Cardiac fibroblast (primary cell): ENCODE measurements at places on chromosomes 2 and 18.
A peak's percentile ranks its signal among the peaks of the same experiment; 100 is the strongest.

- DNase-seq, result no peak
Measured at GRCh38 chr2:124610866-124611265, 585.8 kb downstream of the CNTNAP5 start.

- DNase-seq, result no peak
Measured at GRCh38 chr2:5391362-5391761, 300.8 kb upstream of the SOX11 start.

DNA sequence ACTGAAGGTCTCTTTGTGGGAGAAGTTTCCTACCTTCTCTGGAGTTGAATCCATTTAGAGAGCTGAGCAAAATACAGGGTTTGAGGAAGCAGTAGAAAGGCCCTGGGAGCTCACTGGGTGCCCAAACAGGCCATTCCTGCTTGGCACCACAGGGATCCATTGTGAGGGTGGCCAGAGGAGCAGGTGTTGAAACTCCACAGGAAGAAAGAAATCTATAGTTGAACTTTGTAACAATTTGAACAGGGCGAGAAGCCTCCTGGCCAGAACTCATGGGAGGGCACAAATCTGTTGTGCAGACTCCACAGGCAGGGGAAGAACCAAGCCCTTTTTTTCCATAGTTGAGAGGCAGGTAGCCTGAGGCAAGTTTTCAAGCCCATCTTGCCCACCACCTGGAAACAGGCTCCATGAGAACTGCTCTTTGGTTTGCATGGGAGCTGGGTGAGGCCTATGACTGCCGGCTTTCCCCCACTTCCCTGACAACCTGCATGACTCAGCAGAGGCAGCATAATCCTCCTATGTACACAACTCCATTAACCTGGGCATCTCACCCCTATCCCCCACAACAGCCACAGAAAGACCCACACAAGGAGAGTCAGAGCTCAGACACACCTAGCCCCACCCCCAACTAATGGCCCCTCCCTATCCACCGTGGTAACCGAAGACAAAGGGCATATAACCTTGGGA is 1053.0 kb downstream of the TSN start:
- DNase-seq, result no peak

- no peak for DNase-seq
Measured at GRCh38 chr2:12432985-12433625, 283.6 kb upstream of the TRIB2 start.

GRCh38 chr2:8076448-8077342 is 605.2 kb upstream of the ID2 start:
- no peak for DNase-seq

DNA sequence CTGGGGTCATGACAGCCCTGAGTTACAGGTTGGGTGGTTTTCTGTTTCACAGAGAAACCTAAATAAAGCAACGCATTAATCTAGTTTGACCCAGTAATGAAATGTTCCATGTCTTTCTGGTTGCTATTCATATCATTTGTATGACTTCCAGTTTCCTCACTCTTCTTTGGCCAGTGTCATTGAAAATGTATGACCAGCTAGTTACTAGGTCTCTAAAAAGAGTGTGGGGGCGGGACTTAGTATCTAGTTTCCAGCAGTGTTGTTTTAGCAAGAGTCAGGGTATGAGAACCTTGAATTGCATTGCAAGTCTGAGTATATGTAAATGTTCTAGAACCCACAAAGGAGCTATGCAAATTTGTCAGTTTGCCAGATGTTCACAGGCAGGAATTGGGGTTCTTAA is 47.7 kb downstream of the SLC9A2 start:
- DNase-seq, result no peak

DNA sequence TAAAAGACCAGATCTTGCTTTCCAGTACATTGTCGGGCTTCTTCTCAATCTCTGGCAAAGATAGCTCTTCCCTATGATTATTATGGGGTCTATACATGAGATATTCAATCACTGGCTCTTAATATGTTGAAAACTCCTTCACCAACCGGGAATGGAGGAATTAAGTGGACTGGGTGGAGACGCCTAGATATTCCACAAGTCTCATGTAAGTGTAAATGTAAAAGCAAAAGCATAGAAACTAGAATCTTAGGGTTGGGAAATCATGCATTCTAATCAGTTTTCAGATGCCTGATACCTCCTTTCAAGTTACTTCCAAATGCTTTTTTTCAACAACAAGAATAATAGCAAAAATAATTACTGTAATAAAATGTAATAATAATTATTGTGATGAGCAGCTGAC is 38.0 kb downstream of the DPP4 start:
- no peak for DNase-seq

GRCh38 chr2:48415836-48416515 is 114.0 kb upstream of the STON1 start:
- DNase-seq, result peak; percentile 62

- peak; percentile 15 for DNase-seq
Measured at GRCh38 chr18:46333431-46334135, 229.4 kb downstream of the HAUS1 start.

- DNase-seq, result no peak
Measured at GRCh38 chr18:59388817-59389216, 29.8 kb upstream of the LMAN1 start.

DNA sequence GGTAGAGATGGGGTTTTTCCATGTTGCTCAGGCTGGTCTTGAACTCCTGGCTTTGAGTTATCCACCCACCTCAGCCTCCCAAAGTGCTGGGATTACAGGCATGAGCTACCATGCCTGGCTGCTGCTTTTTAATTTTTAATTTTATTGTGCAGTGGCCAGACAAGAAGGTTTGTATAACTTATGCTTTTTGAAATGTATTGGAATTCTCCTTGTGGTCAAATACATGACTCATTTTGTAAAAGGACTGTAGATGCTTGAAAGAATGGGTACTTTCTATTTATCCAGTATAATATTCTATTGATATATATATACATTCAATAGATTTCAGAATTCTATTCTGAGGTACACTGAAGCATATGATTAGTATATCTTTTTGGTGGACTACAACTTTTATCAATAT is 82.6 kb upstream of the ST3GAL5 start:
- DNase-seq, result no peak

DNA sequence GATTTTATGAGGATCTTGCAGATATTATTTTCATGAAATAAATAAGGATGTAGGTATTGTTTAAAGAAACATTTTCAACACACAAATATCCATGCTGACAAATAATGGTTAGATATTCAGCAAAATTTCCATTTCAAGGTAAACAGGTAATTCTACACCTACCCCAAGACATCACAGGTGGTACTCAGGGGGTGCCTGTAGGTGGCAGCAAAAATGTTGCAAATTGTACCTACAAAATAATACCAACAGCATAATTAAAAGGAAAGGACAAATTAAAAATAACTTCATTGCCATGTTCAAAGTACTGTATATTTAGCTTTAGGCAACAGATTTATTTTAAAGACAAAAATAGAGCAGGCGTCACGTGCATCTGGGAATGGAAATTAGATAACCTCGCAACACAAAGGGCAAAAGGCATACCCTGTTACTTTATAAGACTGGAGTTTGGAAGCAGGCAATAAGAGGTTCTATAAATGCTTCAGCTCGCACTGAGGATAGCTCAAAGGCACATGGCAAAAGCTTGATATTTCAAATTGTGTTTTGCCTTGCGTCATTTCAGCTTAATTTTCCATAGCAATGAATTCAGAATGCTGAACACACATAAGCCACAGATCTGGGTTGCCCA is 630.5 kb downstream of the TDRD15 start:
- peak; percentile 32 for DNase-seq

DNA sequence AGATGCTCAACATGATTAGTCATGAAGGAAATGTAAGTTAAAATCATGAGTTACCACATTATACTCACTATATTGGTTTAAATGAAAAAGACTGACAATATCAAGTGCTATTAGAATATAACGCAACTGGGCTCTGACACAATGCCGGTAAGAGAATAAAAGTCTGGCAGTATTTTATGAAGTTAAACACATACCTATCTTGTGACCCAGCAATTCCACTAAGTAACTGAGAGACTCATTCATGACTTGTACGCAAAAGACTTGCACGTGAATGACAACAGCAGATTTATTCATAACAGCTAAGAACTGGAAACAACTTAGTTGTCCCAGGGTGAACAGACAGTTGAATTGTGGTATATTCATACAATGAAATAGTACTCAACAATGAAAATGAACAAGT is 342.1 kb downstream of the SLC4A3 start:
- peak; percentile 1 for DNase-seq

- peak; percentile 55 for DNase-seq
Measured at GRCh38 chr2:121608367-121608766, 40.9 kb downstream of the CLASP1 start.

GRCh38 chr18:79489899-79490625 is 94.3 kb downstream of the NFATC1 start:
- no peak for DNase-seq

DNA sequence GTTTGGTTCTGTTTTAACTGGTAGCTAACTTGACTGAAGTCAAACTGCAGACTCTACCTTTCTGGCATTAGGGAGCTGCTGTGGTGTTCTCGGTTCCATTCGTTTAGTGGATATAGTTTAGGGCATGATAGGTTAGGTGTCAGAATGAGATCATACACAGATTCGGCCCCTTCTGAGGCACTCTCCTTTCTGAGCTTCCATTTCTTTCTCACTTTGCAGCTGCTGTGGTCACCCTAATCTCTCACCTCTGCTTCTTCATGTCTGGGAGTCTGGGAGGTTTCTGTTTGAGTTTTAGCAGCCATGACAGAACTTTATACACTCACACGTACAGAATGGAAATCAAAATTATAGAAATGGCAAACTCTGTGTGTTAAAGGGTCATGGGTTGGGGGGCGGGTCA is 122.8 kb downstream of the ATP9B start:
- DNase-seq, result no peak

GRCh38 chr2:74632939-74633312 is 15.2 kb downstream of the M1AP start:
- no peak for DNase-seq

DNA sequence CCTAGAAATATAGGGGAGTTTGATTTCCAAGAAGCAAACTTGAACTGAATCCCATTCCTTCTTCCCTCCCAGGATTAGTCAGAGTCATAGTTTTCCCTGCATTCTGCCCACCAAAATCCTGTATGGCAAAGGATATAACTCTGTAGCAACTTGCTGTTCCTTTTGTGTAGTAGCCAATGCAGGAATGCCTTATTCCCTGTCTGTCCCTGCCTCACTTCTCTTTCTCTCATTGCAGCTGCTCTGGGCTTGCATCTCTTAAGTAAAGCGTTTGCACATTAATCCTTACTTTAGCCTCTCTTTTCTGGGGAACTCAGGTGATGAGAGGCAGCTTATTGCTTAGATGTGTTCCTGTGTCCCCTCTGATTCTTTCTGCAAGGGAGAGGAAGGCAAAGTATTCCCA is 333.1 kb upstream of the VWC2L start:
- no peak for DNase-seq

DNA sequence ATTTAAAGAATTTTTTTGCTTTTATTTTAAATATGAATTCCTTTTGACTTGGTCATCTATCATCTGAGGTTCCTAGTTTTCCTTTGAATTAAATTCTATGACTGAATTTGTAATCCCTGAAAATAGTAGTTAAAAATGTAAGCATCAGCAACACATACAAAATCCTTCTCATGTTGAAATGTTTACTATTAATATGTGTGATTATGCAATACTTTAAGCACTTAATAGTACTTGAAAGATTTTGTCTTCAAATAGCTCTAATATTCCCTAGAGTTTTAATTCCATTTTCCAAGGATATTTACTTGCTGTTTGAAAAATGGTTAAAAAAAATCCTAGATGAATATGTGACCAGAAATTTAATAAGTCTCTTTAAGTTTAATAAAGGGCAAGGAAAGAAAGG is 26.6 kb upstream of the SPATS2L start:
- DNase-seq, result peak; percentile 16

DNA sequence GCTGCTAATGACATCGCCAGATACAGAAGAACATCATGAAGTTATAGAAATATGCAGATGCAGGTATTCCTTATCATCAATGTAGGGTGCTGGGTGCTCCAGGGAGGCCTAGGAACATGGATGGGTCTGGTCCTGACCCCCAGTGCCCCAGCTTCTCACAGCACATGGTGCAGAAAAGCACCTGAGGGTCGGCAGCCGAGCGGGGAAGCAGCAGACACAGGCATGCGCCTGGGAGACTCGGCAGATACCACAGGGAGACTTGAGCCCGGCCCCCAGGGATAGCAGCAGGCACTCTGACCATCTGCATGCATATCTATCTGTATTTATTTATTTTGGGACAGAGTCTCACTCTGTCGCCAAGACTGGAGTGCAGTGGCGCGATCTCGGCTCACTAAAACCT is 43.2 kb downstream of the TMEM18 start:
- no peak for DNase-seq

- DNase-seq, result peak; percentile 20
Measured at GRCh38 chr18:10923551-10924070, 225.8 kb downstream of the PIEZO2 start.

DNA sequence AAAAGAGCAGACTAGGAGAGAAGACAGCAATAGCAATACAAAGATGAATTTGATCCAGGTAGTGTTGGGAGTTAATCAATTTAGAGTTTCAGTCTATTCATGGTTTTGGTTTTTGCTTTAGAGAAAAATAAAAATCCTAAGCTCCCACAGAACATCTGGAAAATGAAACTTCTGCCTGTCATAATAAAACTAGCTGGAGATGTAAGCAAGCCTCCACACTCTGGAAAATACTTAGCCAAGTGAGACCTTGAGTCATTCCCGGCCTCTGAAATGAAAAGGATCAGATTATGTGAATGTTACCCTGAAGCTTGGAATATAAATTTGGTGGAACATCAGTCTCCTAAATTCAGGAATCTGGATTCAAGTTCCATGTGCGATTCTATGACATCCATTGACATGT is 485.6 kb upstream of the SPRED2 start:
- no peak for DNase-seq

GRCh38 chr2:98588880-98589431 is 19.4 kb downstream of the COA5 start:
- no peak for DNase-seq

DNA sequence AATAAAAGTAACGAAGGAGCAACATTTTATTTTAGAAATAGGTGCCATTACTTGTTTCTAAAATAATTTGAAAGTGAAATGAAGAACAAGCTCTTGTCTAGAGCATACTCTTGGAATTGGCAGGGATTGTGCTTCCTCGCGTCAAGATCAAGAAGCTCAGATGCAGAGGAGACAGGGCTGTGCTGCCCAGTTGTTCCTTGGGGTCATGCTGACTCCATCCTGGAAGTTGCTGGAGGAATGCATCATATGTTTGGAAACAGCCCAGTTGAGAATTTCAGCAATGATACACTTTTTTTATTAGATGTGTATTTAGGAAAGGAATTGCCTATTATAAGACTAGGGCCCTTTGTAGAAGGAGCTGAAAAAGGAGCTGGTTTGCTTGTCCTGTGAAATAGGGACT is 17.2 kb downstream of the LTBP1 start:
- DNase-seq, result peak; percentile 53

GRCh38 chr18:60846396-60846795 is 473.8 kb upstream of the MC4R start:
- peak; percentile 3 for DNase-seq

- DNase-seq, result no peak
Measured at GRCh38 chr18:75454022-75454795, 26.7 kb upstream of the SMIM21 start.

- DNase-seq, result no peak
Measured at GRCh38 chr18:23990474-23991410, 23.8 kb upstream of the TTC39C start.

GRCh38 chr2:9166579-9167377 is 39.8 kb upstream of the ASAP2 start:
- DNase-seq, result peak; percentile 16

GRCh38 chr18:54247511-54248175 is 21.7 kb upstream of the POLI start:
- no peak for DNase-seq
